ENCODE measurements at places on chromosomes 5 and 9.

- no peak for DNase-seq
These were observed 55.1 kb downstream of the LOX start for GRCh38 chr5:122022966-122023365.

- DNase-seq = no peak
These were observed 330 bp downstream of the TBC1D2 start for GRCh38 chr9:98255061-98255577.

- DNase-seq = no peak
These were observed 23.3 kb downstream of the AK8 start for GRCh38 chr9:132854832-132855231.

- DNase-seq = no peak
These were observed 286.4 kb upstream of the CDH12 start for GRCh38 chr5:23139338-23140171.

GRCh38 chr5:143707806-143708205 lies 104.2 kb upstream of the HMHB1 start:
- DNase-seq = no peak

GRCh38 chr5:4230786-4231641 lies 635.4 kb downstream of the IRX1 start:
- no peak for DNase-seq

GRCh38 chr9:7960320-7961050 lies 160.9 kb upstream of the DMAC1 start:
- no peak for DNase-seq

- no peak for DNase-seq
These were observed 588 bp upstream of the ZBED3 start for GRCh38 chr5:77087484-77088261.

GRCh38 chr5:68134033-68134668 lies 81.4 kb upstream of the PIK3R1 start:
- DNase-seq = no peak
